ENCODE measurements at places on chromosomes 7 and 10. TPM values are rescaled to one million over a fixed set of nuclear protein-coding genes. Genes with fewer than 3 reads are reported as not detected.

DNA sequence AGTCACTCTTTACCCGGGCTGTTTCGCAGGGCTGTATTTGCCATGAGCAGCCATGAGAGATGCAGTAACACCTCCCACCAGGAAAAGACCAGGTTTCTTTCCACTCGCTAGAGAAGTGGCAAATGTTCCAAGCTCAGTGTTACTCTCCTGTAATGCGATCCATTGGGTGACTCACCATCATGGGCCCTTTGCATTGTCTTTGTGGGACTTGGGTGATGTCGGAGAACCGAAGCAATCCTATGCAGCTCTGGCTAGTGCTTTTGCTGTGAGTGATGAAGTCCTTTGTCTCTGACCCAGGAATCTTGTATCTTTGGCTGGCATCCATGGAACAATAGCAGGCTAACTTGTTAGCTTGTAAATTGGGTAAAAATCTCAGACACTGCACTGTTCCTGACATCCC, 40.0 kb downstream of the GHRHR start:
- DNase-seq = peak; percentile 47

Gene NANOS1
- total RNA-seq = 0.39 TPM

Gene NRP1
- total RNA-seq = 281 TPM

- no peak for DNase-seq
Measured at GRCh38 chr10:51162002-51162401, 87.7 kb downstream of the PRKG1 start.

- no peak for DNase-seq
Measured at GRCh38 chr10:132018446-132018845, 36.7 kb upstream of the BNIP3 start.

DNA sequence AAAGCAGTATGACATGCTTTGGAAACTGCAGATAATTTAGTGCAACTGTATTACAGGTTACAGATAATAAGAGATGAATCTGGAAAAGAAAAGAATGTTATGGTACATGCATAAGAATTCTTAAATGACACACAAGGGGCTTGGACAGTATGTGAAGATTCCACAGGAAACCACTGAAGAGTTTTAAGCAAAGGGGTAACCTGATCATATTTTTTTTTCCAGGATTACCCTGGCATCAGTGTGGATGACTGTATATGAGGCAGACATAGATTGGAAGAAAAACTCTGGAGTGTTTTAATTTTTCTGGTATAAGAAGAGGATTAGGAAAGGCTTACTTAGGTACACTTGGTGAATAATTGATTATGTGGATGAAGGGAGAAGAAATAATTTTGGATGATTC, 8.1 kb downstream of the TFPI2 start:
- no peak for DNase-seq
